Amniotic stem cell (primary cell): ENCODE measurements at places on chromosomes 2 and 18.

DNA sequence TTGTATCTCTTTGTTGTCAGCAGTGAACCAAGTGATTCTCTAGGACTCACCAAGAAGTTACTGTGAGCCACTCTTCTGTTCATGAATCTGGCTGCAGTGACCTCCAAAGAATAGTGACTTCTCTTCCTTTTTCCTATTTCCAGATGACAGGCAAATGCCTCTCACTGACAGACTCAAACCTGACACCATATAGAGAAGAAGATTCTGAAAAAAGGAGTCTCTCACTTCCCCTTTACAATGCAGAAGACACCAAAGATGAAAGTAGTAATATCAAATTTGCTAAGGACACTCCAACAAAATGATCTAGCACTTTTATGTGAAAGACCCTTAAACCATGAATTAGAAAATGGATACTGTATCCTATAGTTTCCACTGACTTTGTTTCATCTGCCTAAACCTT, 44.4 kb upstream of the SETBP1 start:
- DNase-seq, result no peak

DNA sequence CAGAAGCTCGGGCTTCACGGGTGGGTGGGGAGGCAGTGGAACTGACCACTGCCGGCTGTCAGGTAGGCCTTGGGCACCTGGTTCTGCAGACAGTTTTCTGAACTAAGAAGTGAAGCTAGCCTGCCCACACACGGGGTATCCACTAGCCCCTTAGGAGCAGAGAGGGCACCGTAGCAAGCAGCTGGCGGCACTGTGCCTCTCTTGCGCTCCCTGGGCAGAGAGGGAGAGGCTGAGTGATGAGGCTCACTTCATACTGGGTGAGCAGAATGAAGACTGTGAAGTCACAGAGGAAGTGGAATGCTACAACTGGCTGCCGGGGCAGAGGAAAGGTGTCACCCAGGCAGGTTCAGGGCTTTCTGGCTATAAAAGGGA, 753 bp downstream of the ITPRIPL1 start:
- DNase-seq, result no peak

DNA sequence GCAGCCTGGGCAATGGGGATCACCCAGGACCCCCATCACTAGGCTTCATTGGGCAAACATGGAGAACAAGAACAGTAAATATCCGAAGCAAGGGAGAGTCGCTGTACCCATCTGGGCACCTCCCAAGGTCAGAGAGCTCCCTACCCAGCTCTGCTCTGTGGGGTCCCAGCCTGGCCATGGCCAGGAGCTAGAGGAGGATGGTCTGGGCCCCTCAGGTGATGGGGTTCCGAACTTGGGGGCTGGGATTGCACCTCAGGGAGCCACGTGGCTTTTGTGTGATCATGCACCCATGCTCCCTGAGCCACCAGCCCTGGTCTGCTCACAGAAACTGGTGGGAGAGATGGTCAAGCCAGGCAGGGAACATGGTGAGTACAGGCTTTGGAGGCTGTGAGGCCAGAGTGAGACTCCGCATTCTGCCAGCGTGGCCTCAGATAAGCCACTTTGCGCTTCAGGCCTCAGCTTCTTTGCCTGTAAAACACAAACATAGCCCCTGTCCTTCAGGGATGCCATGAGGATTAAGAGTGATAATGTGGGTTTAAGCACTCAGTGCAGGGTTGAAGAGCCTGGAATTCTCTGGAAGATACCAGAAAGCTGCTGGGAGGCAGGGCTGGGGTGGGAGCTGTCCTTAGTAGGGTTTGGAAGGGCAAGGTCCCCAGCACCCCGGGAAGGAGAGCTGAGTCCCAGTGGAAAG, 3.0 kb upstream of the NMUR1 start:
- DNase-seq, result no peak

GRCh38 chr2:138787053-138787666, 7.0 kb upstream of the NXPH2 start:
- peak; percentile 12 for DNase-seq

DNA sequence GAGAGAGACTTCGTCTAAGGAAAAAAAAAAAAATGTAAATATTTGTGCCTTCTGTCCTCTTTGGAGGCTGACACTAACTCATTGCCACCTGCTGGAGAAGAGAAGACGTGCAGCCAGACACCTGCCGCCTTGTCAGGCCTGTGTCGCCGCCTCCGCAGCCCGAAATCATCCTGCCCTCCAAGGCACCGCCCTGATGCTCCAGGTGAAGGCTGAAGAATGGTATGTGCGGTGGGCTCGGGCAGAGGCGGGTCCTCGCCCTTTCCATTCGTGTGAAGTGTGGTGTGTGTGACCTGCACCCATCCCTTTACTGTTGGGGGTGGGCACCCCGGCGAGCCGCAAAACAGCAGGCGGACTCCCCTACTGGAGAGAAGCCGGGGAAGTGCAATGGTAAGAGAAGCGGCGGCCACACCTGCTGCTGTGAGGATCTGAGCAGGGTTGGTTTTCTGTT, 60.4 kb downstream of the FAM161A start:
- DNase-seq, result no peak

DNA sequence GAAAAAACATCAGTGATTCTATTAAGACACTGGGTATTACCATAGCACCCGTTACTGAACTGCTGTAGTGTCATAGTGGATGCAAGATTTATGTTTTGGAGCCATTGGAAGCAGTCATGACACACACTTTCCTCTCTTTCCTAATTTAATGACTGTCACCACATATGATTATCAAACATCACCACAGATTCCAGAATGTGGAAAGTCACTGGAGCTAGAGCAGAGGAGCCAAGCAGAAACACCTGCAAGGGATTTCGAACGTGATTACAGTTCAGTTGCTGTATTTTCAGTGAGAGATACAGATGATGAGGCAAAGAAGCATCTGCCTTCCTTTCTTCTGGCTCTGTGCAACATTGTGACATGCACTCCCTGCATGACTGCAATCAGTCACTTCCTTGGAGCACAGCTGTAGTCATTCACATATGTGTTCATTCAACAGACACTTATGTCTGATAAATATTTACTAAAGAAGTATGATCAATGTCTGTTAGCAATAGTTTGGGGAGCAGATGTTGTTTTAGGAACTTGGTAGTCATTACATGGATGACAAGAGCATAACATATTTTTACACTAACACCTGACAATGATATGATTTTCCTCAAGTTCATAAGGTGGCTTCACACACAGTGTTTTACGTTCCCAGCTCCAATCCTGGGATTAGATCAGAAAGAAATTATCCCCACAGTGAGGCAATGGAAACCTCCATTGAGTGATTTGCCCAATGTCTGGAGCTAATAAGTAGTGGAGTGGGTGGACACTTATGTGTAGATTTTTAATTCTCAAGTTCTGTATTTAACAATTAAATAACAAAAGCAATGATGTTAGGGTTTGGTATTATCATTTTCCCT, 416.6 kb downstream of the PLCL1 start:
- no peak for DNase-seq

DNA sequence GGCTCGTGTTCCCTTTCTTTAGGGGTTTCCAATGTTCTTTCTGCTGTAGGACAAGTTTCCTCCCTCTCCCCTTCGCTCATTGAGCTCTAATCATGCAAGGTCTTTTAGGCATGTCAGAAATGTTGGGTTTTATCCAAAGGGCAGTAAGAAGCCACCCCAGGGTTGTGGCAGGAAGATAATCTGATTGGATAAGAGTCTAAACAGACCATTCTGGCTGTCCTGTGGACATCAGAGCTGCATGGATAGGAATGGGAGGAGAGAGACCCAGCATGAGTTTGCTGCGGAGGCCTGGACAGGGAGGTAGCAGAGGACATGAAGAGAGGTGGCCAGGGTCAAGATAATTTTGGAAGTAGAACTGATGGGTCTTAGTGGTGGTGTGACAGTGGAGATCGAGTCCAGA, 88.2 kb downstream of the ACKR3 start:
- no peak for DNase-seq

- no peak for DNase-seq
These were observed 89.7 kb upstream of the CNTNAP5 start for GRCh38 chr2:123935405-123935804.

GRCh38 chr2:199902486-199903110, 8.5 kb upstream of the C2orf69 start:
- DNase-seq, result no peak

GRCh38 chr2:47094511-47095142, 60.5 kb downstream of the STPG4 start:
- no peak for DNase-seq

DNA sequence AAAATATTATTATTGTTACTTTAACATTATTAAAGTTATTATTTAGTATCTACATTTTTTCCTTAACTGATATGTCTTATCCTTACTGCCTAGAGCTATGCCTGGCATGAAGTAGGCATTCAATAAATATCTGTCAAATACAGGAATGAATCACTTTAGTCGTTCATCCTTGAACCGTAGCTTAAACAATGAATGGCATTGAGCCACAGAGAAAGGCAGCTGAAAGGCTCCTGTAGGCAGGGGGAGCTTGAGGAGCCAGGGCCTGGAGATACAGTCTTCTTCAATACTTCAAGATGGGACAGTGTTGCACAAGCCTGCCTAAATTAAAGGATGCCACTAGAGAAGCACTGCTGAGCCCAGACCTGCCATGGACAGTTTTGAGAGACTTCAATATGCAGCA, 22.5 kb downstream of the CYRIA start:
- DNase-seq, result no peak

GRCh38 chr18:45326505-45326904, 288.8 kb upstream of the SLC14A2 start:
- no peak for DNase-seq

DNA sequence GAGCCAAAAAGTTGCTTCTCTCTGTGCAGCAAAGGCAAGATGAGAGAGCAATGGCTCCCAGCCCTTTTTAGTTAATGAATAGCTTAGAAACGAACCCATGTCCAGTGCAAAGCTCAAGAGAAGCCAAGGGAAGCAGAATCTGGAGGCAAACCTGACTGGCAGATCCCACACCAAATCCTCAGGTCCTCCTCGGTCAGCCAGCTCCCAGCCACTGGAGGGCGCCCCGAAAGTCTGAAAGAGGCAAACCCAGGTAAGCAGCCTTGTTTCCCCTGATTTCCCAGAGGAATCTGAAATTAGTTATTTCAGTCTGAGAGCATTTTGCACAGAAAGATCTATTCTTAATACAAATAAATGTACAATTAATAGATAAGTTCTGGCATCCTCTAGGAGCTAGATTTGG, 71.3 kb upstream of the PID1 start:
- no peak for DNase-seq

DNA sequence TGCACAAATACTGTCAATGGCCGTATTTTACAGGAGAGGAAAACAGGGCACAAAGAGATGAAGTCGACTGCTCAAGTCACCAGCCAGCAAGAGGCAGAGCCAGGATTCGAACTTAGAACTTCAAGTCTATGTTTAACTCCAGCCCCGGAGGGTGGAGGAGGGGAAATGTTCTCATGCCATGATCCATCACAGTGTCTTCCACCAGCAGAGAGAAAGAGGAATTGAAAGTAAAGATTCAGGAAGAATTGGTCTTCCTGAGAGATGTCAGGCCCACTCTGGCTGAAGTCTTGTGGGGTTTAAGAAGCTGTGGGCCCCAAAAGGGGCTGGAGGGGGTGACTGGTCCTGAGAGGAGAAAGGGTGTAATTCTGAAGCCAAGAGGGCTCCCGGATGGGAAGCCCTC, 260.0 kb downstream of the TNS1 start:
- no peak for DNase-seq

DNA sequence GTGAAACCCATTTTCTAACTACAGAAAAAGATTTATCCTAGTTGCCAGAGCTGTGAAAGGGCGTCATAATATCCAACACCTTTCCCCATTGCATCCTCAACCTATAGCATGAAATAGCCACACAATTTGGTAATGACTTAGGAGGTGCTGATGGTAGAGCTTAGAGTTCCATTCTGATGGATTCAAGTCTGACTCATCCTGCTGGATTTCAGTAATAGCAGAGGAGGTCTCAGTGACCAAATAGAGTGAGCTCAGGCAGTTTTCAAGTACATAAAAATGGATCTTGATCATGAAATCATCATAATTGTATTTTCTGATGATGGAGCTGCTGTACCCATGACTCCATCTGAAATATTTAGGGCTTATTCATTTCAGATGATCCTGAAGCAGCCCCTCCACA, 270.7 kb upstream of the KLHL29 start:
- DNase-seq, result no peak

- no peak for DNase-seq
These were observed 212.9 kb downstream of the PTGR3 start for GRCh38 chr18:74996055-74996454.

GRCh38 chr18:10588975-10589374, 63.1 kb downstream of the NAPG start:
- DNase-seq, result no peak

DNA sequence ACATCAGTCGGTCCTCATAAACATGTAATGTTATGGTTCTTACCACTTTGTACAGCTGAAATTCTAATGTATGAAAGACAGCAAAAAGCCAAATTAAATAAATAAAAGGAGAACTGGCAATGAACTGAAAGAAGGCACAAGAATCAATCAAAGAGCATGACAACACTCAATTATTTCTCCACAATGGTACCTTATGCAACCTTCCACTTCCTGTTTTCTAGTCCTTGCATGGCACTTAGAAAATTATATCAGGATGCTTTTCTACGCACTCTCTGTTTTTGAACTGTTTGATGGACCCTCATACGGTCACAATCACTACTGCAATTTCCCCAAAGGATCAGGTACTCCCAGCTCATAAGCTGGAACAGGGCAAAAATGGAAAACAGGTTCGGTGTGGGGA, 81.6 kb downstream of the EPB41L3 start:
- DNase-seq, result no peak

- no peak for DNase-seq
These were observed 284.8 kb upstream of the CYRIA start for GRCh38 chr2:16950436-16950835.

- no peak for DNase-seq
These were observed 27.1 kb downstream of the VRK2 start for GRCh38 chr2:58073751-58074150.

DNA sequence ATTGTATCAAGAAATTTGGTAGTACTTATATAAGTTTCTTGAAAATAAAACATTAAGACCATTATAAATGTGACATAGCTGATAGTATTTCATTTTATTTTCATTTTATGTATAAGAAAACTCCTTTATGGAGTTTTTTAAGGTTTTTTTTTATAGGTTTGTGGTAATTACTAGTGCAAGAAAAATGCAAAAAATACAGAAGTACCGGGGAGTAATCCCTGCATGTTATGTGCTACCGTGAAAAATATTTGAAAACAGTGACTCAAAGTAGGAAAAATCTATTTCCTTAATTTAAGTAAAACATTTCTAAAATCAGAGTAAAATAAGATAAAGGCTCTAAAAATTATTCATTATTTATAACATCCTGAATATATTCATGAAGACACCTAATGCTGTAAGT, 21.6 kb downstream of the ZSWIM2 start:
- peak; percentile 9 for DNase-seq
